ENCODE measurements at places on chromosomes 1 and 21.

DNA sequence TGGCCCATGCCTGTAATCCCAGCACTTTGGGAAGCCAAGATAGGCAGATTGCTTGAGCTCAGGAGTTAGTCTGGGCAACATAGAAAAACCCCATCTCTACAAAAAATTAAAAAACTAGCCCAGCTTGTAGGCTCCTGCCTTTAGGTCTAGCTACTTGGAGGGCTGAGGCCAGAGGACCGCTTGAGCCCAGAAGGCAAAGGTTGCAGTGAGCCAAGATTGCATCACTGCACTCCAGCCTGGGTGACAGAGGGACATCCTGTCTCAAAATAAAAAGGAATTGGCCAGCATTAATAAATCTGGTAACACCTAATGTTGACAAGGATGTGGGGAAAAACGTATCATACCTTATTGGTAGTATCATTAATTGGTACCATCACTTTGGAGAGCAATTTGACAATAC, 396.2 kb downstream of the PLPP3 start:
- DNase-seq: no peak

- no peak for DNase-seq
These were observed 10.7 kb upstream of the CTH start for GRCh38 chr1:70400335-70400734.

DNA sequence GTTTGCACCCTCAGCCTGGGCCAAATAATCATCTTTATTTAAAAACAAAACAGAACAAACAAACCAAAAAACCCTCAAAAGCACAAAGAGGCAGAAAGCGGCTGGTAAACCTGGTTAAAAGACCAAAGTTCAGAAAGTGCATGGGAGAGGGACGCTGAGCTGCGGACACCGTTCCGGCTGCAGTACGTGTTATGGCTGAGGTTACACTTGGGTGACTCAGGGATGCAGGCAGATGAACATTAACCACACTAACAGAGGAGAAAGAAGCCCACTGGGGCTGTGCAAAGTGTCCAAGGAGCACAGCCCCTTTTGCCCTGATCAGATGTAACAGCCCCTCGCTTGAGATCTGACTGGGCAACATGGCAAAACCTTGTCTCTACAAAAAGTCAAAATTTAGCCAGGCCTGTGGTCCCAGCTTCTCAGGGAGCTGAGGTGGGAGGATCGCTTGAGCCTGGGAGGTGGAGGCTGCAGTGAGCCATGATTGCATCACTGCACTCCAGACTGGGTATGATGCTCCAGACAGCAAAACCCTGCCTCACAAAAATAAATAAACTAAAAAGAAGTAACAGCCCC, 28.3 kb downstream of the GPR157 start:
- DNase-seq: no peak

DNA sequence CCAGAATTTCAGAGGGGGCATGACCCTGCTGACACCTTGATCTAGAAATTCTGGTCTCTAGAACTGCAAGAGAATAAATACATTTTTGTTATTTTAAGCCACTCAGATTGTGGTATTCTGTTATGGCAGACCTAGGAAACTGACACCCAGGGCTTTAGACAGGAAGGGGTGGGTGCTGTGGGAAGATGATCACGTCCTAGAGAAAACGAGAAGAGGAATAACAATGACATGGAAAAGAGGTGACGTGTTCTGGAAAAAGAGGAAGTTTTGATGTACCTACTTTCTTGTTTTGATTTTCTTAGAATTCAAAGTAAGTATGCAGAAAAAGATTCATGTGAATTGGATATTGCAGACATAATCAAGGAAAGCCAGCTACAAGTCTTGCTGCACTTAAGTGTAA, 232.9 kb upstream of the RUNX1 start:
- DNase-seq: no peak

DNA sequence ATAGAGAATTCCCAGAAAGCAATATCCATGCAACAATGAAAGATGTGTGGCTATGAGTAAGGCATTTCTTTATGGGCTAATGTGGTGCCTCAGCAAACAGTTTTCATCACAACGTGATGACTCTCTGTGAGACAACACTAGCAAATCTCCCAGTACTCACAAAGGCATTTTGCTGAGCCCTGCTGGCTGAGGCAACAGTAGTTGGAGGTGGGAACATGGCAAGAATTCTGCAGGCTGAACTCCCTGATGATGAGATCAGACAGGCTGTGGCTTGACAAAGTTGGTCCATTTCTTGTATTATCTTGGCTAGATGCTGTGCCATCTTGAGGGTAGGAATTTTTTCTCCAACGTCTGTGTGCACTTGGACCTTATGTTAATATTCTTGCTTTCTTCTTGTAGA, 24.6 kb downstream of the PROX1 start:
- DNase-seq: no peak

DNA sequence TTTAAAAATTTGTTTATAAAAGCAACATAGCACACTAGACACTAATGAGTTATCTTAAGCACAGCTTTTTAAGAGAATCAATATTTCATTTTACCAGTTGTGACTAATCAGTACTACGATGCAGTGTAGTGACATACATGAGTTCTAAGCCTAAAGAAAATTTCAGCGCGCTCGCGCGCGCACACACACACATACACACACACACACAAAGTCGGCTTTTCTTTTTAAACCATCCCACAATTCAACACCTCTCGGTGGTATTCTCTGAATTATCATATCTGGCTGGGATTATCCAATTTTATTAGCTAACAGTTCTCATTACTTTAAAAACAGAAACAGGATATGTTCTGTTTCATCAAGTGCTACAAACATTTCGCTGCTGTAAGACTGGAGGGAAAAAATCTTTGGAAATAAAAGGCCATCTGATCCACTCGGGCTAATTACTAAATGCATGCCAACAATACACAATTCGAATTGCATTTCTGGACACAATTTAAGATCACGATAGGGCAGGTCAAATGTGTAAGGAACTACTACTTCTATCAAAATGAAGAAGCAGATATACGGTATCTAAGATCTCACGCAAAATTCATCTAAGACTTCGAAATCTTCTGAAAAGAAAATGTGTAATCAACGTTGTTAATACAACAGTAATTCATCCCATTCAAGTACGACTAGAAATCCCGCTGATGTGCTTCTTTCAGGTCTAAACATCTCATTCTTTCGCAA, 1.2 kb downstream of the TUT4 start:
- no peak for DNase-seq

GRCh38 chr1:194362327-194362726, 1175.9 kb upstream of the B3GALT2 start:
- no peak for DNase-seq

GRCh38 chr1:113770031-113770430, 10.7 kb upstream of the PHTF1 start:
- DNase-seq: no peak

DNA sequence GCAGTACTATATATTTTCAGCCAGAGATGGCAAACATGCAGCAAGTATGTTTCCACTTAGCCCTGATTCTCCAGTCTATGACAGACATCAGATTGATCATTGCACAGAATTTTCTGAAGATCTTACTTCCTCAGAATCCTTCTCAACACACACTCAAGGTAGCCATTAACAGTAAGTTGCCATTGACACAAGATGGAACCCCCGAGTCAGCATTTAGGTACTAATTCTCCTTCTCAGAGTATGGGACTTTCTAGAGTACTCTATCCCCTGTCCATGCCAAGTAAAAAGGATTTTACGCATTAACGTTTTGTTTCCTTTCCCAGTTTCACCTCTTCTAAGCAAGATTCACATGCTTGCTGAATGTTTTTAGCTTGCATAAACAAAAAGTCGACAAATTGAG, 63.5 kb downstream of the SGIP1 start:
- no peak for DNase-seq

- no peak for DNase-seq
These were observed 120.9 kb upstream of the KIAA1614 start for GRCh38 chr1:180791806-180792205.

GRCh38 chr1:80982831-80983230, 817.9 kb upstream of the ADGRL2 start:
- DNase-seq: no peak

DNA sequence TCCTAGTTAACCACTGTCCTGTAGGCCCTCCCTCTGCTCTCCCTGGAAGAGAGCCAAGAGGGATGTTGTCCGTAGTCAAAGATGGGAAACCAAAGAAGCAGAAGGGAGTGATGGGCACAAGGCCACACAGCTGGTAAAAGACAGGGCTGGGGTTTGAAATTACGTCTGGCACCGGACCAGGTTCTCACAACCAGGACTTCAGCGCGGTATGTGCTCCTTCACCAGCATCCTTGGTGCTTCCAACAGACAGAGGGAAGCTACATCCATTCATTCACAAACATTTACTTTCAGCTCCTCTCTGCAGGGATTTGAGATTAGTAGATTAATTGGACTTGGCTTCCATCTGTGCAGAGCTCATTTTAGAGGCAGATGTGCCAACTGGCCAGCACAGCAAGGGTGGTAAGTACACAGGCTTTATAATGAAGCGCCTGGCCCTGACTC, 191.2 kb downstream of the TRABD2B start:
- no peak for DNase-seq

GRCh38 chr1:41390166-41390565, 28.9 kb downstream of the FOXO6 start:
- DNase-seq: no peak

DNA sequence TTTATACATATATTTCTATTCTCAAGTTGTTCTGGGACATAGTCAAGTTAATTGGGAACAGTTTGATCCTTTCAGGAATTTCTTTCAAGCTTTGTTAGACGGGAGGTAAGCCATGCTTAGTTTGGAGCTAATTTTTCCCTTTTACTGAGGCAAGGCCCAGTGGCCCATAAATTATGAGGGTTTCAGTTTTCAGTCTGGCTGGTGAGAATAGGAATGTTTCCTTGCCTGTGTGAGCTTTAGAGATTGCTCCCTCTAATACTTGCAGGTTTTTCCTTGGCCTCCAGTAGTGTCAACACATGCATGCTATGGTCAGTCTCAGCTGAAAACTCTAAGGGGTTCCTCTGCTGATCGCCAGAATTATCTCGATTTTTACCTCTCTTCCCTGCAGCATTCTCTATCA, 14.1 kb upstream of the PHGDH start:
- no peak for DNase-seq

DNA sequence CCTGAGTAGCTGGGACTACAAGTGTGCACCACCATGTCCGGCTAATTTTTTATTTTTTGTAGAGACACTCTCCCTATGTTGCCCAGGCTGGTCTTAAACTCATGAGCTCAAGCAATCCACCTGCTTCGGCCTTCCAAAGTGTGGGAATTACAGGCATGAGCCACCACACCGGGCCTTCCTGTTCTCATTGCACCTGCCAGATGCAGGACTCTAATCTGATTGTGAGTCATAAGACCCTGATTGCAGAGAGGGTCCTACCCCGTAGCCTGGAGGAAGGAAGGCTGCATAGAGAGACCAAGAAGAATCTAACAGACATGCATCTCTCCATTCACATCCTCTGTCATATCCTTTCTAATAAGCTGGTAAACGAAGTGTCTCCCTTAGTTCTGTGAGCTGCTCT, 19.5 kb upstream of the CGN start:
- no peak for DNase-seq
